Neural progenitor cell (in vitro differentiated cells): ENCODE measurements at places on chromosomes 7 and 10. TPM values are rescaled to one million over a fixed set of nuclear protein-coding genes. Genes with fewer than 3 reads are reported as not detected.

The RHBDD2 gene
- 15.4 and 52.7 TPM in 2 replicates for total RNA-seq

- H3K4me1 ChIP-seq: no peaks in the 10 kb centered on the region
- no peak overlapping the region for H3K4me3 ChIP-seq
- H3K36me3 ChIP-seq: peaks cover 5% of the 10 kb centered on the region
- H3K27me3 ChIP-seq: no peaks in the 10 kb centered on the region
Measured at GRCh38 chr10:62189131-62189530, 79.5 kb downstream of the RTKN2 start.

DNA sequence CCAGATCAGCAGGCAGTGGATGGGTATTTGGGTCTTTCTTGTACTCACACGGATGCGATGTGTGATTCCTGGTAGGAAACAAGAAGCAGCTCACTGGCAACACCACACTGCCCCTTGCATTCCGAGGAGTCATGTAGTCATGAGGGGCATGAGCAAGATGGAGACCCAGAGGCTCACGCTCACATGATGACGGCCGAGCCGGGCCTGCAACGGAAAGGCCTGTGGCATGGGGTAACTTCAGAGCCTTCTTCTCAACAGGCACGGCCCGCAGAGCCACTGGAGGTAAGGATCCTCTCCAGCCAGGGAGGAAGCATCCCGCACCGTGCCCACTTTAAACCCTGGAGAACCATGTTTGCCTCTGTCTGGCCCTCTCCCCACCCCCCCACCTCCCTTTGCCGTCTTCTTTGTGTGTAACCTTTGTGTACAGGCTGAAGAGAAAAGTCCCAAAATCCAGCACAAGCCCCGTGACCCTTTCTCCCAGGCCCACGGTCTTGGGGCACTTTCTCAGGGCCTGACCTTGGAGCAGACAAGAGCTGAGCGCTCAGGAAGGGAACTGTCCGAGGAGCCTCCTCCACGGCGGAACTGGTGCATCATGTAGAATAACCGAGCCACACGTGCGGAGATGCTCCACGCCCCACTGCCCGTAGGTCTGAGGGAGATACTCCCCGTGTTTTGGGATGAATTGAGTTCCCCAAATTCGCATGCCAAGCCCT is 516.4 kb downstream of the DNAJB6 start:
- H3K27ac ChIP-seq: no peak overlapping the region
- no peaks in the 10 kb centered on the region for H3K36me3 ChIP-seq
- no peak for DNase-seq
- H3K4me1 ChIP-seq: peaks cover 30% of the 10 kb centered on the region

DNA sequence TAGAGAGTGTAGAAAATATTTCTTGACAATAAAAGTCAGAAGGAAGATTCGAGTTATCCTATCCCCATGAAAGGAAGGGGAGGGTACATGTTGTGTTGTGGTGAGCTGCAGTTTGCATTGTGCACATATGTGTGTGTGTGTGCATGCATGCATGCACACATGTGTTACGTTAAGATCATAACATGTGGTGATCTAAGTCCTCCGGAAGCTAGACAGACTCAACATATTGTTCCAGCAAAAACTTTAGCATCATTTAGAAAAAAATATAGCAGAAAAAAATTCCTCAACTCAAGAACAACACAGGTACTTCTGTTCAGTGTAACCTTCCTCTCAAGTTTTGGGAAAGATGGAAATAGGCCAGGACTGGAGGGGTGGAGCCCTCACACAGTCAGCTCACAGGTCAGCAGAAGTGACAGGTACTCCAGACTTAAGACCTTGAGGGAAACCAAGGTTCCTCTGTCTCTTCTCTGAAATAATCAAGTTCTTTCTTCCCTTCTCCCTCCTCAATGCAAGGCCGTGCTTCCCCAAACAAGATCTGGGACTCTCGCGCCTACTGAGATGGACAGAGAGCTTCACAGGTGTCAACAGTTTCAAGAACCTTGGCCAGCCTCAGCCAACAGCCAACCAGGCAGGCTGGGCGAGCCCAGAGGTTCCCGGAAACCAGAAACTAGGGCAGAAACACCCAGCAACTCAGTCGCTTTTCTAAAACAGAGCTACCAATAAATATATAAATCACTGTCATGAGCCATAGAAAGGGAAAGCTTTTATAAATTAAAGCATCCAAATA is 205.2 kb downstream of the FAM107B start:
- H3K36me3 ChIP-seq: no peaks in the 10 kb centered on the region
- H3K27ac ChIP-seq: no peak overlapping the region
- H3K4me3 ChIP-seq: no peak overlapping the region
- H3K27me3 ChIP-seq: no peaks in the 10 kb centered on the region

The GRB10 gene
- 33.9 and 53.9 TPM in 2 replicates for total RNA-seq

The MMD2 gene
- total RNA-seq: 0.28 TPM in 1 of 2 replicates, not detected in the other

GRCh38 chr10:100775386-100775785 is 30.0 kb downstream of the PAX2 start:
- no peaks in the 10 kb centered on the region for H3K36me3 ChIP-seq
- DNase-seq: no peak
- H3K4me1 ChIP-seq: no peaks in the 10 kb centered on the region
- no peak overlapping the region for H3K4me3 ChIP-seq

- no peak overlapping the region for H3K4me3 ChIP-seq
- no peaks in the 10 kb centered on the region for H3K27me3 ChIP-seq
- no peak for DNase-seq
- H3K27ac ChIP-seq: no peak overlapping the region
- no peaks in the 10 kb centered on the region for H3K36me3 ChIP-seq
Measured at GRCh38 chr7:8178353-8178752, 83.6 kb downstream of the ICA1 start.

DNA sequence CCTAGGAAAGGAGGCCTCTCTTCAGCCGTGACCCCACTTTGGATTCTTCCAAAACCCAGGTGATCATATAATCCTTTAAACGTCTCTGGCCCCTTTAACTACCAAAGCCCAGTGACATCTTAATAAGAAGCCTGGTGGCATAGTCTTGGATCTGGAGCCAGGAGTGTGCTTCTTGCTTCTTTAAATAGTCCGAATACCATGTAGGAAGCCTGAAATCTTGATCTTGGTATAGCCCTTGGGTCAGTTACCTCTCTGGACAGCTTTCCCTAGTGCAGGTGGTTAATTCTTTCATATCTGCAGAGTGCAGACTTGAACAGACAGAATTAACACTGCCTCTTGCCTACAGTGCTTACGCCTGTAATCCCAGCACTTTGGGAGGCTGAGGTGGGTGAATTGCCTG is 138.6 kb upstream of the EFCAB10 start:
- H3K27me3 ChIP-seq: no peaks in the 10 kb centered on the region
- H3K4me3 ChIP-seq: no peak overlapping the region
- H3K4me1 ChIP-seq: peaks cover 18% of the 10 kb centered on the region
- H3K36me3 ChIP-seq: no peaks in the 10 kb centered on the region
- no peak for DNase-seq
- no peak overlapping the region for H3K27ac ChIP-seq

GRCh38 chr7:86991093-86991769 is 68.2 kb downstream of the ELAPOR2 start:
- H3K27me3 ChIP-seq: no peaks in the 10 kb centered on the region
- no peak overlapping the region for H3K27ac ChIP-seq
- peaks cover 5% of the 10 kb centered on the region for H3K4me1 ChIP-seq
- H3K4me3 ChIP-seq: no peak overlapping the region
- no peaks in the 10 kb centered on the region for H3K36me3 ChIP-seq
- no peak for DNase-seq

The CASTOR2 gene
- total RNA-seq: 11.7 and 24.9 TPM in 2 replicates

The ZC3HAV1 gene
- 9.7 and 11.0 TPM in 2 replicates for total RNA-seq

The GLCCI1 gene
- 46.6 and 78.0 TPM in 2 replicates for total RNA-seq

GRCh38 chr10:97607095-97607636 is 17.6 kb downstream of the C10orf62 start:
- H3K4me3 ChIP-seq: no peak overlapping the region
- no peak for DNase-seq
- H3K36me3 ChIP-seq: no peaks in the 10 kb centered on the region
- no peaks in the 10 kb centered on the region for H3K27me3 ChIP-seq
- H3K4me1 ChIP-seq: peaks cover 4% of the 10 kb centered on the region

The MORN4 gene
- 23.8 and 29.3 TPM in 2 replicates for total RNA-seq

DNA sequence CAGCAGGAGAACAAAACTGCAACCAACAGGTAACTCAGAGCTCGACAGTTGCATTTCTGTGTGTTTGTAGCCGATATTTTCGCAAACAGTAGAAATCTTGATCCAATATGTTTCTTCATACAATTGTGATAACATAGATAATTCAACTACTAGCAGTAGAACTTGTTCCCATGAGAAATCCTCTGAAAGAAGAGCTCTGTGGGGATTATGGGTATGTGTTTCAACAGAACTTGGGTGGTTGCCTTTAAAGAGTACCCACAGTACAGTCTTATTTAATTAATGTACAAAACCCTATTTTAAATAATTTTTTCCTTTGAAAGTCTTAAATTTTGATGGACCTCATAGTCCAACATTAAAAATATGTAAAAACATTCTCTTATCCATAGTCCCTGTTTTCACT is 266.1 kb downstream of the PARD3 start:
- DNase-seq: no peak
- no peaks in the 10 kb centered on the region for H3K27me3 ChIP-seq

DNA sequence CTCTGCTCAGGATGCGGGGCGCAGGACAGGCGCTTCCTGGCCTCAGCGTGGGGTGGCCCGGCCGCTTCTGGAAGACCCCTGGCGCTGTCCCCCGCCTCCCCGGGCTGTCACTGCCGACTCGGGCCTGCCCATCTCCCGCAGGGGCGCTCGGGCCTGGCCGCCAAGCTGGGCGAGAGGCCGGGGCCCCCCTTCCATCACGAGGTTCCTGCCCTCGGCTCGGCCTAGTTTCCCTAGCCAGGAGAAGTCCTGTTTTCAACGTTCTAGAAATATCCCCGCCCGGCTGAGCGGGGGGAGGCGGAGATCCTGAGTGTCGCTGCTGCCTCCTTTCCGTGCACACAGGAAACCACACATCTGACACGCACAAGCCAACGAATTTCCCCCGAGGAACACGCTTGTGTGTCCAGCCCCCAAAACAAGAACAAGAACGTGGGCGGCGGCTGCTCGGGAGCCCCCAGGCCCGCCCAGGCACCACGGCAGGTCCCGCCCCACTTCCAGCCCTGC is 33.7 kb downstream of the AP5Z1 start:
- H3K27me3 ChIP-seq: no peaks in the 10 kb centered on the region
- no peak for DNase-seq
- H3K4me3 ChIP-seq: no peak overlapping the region

DNA sequence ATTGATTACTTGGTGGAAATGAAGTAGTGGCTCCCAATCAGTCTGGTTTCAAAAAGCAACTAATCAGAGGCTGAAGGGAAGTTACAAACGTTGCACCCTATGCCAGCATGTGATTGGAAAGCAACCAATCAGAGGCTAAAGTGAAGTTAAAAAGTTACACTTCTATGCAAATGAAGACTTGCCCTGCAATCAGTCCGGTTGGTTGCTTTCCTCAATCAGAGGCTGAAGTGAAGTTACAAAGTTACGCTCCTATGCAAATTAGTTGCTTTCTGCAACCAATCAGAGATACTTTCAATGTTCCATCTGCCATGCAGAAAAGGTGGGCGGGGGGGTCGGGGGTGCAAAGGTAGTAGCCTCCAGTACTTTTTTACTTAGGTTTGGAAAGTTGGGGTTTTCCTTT is 1077.1 kb downstream of the TYW1 start:
- H3K27ac ChIP-seq: no peak overlapping the region
- H3K27me3 ChIP-seq: no peaks in the 10 kb centered on the region
- no peaks in the 10 kb centered on the region for H3K36me3 ChIP-seq
- no peaks in the 10 kb centered on the region for H3K4me1 ChIP-seq
- DNase-seq: no peak

The ZNF92 gene
- total RNA-seq: 35.3 and 57.2 TPM in 2 replicates

- peak; percentile 2 for DNase-seq
- peak overlapping the region; percentile 69 for H3K27ac ChIP-seq
- H3K27me3 ChIP-seq: no peaks in the 10 kb centered on the region
- peaks cover 3% of the 10 kb centered on the region for H3K36me3 ChIP-seq
- peaks cover 20% of the 10 kb centered on the region for H3K4me1 ChIP-seq
Measured at GRCh38 chr10:32379950-32380551, 33.1 kb upstream of the EPC1 start.

DNA sequence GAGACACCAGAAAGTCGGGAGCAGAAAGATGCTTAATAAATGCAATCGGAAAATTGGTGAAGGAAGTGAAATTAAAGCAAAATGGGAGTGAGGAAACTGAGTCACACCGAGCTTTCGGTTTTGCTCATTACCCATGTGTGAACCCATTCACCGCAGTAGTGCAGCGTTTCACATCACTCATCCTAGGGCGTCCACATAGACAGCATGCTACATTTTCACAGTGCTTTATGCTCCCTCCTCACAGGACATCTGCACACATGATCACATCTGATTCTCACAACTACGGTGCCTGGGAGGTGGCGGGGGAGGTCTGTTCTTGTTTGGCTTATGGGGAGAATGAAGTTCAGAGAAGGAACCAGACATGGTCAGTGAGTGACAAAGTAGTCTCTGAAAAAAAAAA is 36.6 kb upstream of the ATP6V0A4 start:
- DNase-seq: no peak
- no peak overlapping the region for H3K27ac ChIP-seq
- no peaks in the 10 kb centered on the region for H3K27me3 ChIP-seq
- no peaks in the 10 kb centered on the region for H3K4me1 ChIP-seq

The AUTS2 gene
- 47.1 and 50.0 TPM in 2 replicates for total RNA-seq

GRCh38 chr7:65832281-65832680 is 40.6 kb upstream of the VKORC1L1 start:
- no peaks in the 10 kb centered on the region for H3K27me3 ChIP-seq
- H3K27ac ChIP-seq: no peak overlapping the region
- H3K4me3 ChIP-seq: no peak overlapping the region
- H3K36me3 ChIP-seq: no peaks in the 10 kb centered on the region

The EPO gene
- 0.09 and 0.58 TPM in 2 replicates for total RNA-seq

The FGFBP3 gene
- total RNA-seq: 14.0 and 27.6 TPM in 2 replicates

The STMP1 gene
- 26.4 and 30.4 TPM in 2 replicates for total RNA-seq

DNA sequence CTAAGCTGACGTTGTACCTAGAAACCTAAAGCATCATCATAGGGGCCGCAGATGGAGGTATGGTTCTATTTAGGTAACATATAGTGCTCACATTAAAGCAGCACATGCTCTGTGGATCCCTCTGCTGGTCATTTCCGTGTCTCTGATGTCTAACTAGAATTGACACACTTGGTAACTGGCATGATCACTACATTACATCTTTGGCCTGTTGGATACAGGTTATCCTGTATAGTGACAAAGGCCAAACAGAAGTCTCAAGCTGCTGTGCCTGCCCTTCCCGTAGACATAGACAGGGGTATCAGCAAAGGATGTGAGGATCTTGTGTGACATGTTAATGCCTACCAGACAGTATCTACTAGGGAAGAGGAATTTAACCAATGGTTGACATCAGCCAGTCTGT is 51.2 kb downstream of the KIF5B start:
- H3K4me1 ChIP-seq: peaks cover 20% of the 10 kb centered on the region
- DNase-seq: peak; percentile 63
- peaks cover 12% of the 10 kb centered on the region for H3K36me3 ChIP-seq
- no peaks in the 10 kb centered on the region for H3K27me3 ChIP-seq
- H3K27ac ChIP-seq: no peak overlapping the region

GRCh38 chr7:93310346-93310745 is 78.2 kb downstream of the VPS50 start:
- no peak for DNase-seq
- no peak overlapping the region for H3K4me3 ChIP-seq
- H3K36me3 ChIP-seq: no peaks in the 10 kb centered on the region
- no peaks in the 10 kb centered on the region for H3K4me1 ChIP-seq

The C10orf120 gene
- not detected in 2 replicates for total RNA-seq

The C7orf57 gene
- total RNA-seq: not detected in 2 replicates

GRCh38 chr7:99112097-99112496 is 31.8 kb downstream of the SMURF1 start:
- H3K27me3 ChIP-seq: no peaks in the 10 kb centered on the region
- peaks cover 13% of the 10 kb centered on the region for H3K4me1 ChIP-seq

The PON3 gene
- total RNA-seq: not detected in 2 replicates

GRCh38 chr10:70662362-70663220 is 9.7 kb upstream of the ADAMTS14 start:
- no peak overlapping the region for H3K4me3 ChIP-seq
- H3K27me3 ChIP-seq: no peaks in the 10 kb centered on the region
- no peaks in the 10 kb centered on the region for H3K36me3 ChIP-seq
- no peak for DNase-seq
- peaks cover 5% of the 10 kb centered on the region for H3K4me1 ChIP-seq
- H3K27ac ChIP-seq: no peak overlapping the region

The SDK1 gene
- 4.4 and 4.9 TPM in 2 replicates for total RNA-seq
